AG20443 (cell line): ENCODE measurements at places on chromosomes 3 and 15.
A peak's percentile ranks its signal among the peaks of the same experiment; 100 is the strongest.

GRCh38 chr3:42202217-42202865, 63.6 kb downstream of the CCK start:
- no peak for DNase-seq

DNA sequence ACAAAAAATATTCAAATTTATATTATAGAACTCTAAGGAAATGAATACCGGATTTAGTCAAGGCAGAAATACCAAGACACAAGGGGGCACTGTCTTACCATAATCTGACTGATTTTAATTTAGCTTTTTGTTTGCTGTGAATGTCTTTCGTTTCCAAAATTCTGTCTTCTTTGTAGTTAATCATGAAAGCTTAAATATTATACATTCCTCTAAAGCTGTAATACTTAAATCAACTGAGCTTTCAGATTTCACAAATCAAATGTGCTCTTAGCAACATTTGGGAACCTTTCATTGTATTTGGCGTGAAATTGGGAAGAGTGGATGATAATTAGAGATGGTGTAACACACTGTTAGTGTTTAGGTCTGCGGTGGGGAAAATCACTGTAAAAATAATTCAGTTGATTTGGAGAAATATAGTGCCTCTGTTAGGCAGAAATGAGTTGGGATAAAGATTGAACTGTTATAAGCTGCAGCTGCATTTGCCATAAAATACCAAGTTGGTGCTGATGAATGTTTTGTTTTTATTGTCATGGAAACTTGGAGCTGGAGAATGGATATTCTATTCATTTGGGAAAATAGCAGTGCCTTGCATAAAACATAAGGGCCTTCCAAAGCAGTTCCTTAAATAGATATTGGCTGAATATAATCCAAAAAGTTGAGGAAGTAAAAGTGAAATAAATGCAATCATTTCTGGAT, 228.2 kb downstream of the TCF12 start:
- DNase-seq = peak; percentile 36

DNA sequence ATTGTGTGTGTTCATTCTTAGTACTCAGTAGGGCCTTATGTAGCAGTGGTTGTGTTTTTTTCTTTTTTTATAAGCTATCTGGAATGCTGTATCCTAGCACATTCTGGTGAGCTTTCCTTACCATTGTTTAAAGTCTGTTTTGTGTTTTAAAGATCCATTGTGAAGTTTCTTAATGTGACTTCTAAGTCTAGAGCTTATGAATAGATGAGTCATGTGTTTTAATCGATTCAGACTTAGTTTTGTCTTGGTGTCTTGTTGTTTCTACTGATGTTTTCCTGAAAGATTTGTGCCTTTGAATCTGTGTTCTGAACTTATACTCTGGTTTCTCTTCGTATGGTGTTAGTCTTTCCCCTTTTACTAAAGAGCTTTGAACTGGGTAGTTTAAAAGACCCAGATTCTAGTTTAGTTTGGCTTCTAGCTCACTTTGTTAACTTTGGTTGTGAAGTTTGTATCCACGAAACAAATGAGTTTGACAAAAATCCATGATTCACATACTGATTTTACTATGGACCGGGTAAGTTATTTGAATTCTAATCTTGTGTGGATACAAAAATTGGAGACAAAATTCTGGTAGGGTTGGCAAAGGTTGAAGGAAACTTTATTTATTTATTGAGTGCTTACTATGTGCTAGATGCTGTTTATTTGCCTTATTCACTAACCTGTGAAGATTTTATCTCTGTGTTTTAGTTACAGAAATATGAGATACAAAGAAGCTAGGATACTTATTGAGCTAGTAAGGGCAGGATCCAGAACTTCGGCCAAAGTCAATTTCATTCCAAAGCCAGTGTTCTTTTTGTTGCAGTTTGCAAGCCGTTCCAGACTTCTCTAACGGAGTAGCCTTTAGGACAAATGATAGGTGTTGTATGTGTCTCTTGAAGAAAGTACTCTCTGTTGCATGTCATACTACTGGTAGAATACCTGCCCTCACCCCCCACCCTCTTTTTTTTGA, 24.8 kb downstream of the AKAP13 start:
- DNase-seq = no peak

DNA sequence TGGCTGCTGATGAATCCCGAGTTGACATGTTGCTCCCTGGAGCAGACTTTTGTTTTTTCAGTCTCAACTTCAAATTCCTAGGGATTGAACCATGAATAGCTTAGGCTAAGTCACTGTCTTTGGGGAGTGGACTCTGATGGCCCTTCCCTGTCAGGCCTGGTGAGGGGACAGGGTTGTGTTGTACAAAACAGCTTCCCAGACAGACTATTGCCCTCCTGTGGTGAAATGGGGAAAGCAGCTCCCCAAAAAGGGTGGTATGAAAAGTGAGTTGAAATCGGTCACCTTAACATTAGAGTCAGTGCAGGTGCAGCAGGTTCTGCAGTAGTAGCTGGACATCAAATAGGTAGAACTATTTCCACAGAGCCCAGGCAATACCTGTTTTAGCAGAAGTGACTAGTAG, 775.6 kb downstream of the ROBO2 start:
- no peak for DNase-seq

DNA sequence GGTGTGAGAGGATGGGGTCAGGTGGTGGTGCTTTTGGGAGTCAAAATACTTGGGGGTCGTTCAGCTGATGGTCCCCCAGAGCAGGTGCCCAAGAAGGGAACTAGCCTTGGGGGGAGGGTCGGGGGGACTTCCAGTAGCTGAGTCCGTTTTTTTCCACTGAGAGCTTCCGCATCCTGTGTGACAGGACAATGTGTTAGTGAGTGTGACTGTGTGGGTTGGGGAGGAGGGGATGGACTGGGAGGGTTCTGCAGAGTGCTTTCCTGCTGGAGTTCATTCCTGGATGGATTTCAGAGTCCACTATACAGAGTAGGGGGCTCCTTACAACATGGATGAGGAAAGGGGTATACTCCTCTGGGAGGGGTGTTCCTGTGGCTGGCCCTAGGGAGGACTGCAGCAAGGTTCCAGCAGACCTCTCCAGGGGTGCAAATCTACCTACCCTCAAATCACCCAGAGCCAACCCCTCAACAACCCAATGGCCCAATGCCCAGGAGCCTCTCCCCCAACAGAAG, 601 bp upstream of the HYAL2 start:
- no peak for DNase-seq

- DNase-seq = no peak
Observed at GRCh38 chr3:52839892-52840545, 5.2 kb upstream of the MUSTN1 start.

GRCh38 chr3:170500995-170501394, 82.3 kb downstream of the CLDN11 start:
- DNase-seq = no peak

GRCh38 chr3:66499881-66500575, 794 bp downstream of the LRIG1 start:
- DNase-seq = peak; percentile 49

- peak; percentile 14 for DNase-seq
Observed at GRCh38 chr3:125322166-125322565, 53.0 kb downstream of the ZNF148 start.

GRCh38 chr15:82890338-82890994, 62.1 kb downstream of the HOMER2 start:
- peak; percentile 39 for DNase-seq

GRCh38 chr15:85766001-85766831, 28.5 kb downstream of the KLHL25 start:
- no peak for DNase-seq

- DNase-seq = no peak
Observed at GRCh38 chr3:18501679-18502343, 76.7 kb upstream of the SATB1 start.

GRCh38 chr3:155303540-155304097, 10.1 kb upstream of the STRIT1 start:
- no peak for DNase-seq

- peak; percentile 86 for DNase-seq
Observed at GRCh38 chr15:63371297-63371918, 10.2 kb downstream of the CA12 start.

GRCh38 chr3:103306104-103306503, 871.3 kb downstream of the ZPLD1 start:
- DNase-seq = no peak

DNA sequence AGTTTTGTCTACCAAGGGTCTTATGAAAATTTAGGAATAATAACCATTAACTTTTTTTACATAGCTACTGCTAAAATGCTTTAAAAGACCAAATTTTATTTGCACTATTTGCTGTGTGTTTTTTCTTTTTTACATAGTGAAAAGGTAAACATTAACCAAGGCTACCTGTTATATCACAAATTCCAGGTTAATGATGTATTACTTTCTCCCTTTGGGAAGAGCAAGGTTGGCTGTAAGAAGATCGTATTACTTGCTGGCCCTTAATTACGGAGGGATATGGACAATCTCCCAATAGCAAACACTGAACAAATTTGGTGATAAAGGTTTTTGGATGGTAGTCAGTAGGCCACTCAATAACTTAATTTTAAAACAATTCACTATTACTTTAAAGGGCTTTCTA, 22.4 kb downstream of the LRRC58 start:
- no peak for DNase-seq

- DNase-seq = no peak
Observed at GRCh38 chr3:60972599-60972998, 278.7 kb downstream of the FHIT start.

DNA sequence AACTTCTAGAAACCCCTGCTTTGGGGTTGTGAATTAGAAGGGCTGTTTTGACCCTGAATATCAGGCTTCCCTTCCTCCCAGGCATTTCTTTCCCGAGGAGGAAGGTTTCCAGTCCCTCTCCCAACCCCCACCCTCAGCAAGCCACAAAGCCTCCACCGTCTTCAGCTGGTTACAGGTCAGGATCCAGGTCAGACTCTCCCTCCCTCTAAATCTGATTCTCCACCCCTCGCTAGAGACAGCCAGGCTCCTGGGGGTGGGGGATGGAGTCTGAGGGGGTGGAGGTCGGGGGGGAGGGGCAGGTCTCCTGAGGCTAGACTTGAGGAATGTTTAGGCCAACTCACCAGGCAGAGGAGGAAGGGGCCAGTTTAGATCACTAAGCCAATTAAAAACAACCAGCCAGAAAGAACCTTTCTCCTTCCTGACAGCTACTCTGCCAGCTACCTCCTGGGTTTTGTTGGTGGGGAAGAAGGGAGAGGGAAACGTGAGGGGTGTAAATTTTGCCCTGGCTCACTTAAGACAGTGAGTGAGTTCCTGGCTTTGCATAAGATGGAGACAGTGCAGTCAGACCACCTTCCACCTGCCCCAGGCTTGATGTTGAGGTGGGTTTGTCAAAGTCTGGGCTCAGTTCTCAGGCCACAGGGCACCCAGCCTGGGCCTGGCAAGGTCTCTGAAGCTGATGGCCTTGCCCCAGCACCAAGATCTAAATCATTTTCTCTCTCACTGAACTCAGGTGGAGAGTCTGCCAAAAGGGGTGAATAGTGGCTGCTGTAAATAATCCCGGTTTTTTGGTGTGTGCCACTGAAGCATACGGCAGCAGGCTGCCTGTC, 19.5 kb downstream of the BMF start:
- DNase-seq = no peak

- DNase-seq = no peak
Observed at GRCh38 chr15:68525815-68526214, 53.0 kb upstream of the CORO2B start.

- DNase-seq = no peak
Observed at GRCh38 chr15:92492551-92493115, 99.0 kb downstream of the ST8SIA2 start.

DNA sequence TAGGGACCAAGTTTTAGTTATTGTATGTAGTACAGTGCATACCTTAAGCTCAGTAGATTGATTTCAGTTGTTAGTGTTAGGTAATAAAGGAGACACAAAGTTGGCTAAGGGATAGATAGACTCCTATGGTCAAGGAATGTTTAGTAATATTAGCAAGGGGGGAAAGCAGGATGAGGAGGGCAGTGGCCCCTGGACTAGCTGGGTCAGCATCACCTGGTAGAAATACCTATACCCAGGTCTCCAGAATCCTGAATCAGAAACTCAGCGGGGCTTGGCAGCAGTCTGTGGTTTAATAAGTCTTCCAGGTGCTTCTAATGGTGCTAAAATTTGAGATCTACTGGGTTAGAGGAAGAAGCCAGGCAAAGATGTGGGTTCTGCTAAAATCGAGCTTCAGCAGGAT, 35.0 kb downstream of the BBX start:
- no peak for DNase-seq

GRCh38 chr3:196202516-196202970, 8.7 kb downstream of the ZDHHC19 start:
- DNase-seq = peak; percentile 56

DNA sequence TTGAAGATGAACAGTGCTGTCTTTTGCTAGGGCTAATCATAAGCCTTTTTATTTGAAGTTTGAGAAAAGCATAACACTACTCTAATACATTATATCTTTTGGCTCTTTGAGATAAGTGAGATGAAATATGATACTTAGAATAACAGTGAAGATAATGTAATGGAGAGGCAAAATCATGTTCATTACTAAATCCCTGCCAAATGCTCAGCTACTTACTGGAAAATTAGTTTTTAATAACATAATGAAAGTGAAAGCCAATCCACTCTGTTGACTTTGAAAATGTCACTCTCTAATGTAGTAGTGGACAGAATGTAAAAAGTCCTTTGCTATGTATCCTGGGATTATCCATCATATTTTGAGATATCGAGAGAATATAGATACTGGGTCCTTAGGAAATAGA, 35.9 kb upstream of the MYH15 start:
- no peak for DNase-seq

DNA sequence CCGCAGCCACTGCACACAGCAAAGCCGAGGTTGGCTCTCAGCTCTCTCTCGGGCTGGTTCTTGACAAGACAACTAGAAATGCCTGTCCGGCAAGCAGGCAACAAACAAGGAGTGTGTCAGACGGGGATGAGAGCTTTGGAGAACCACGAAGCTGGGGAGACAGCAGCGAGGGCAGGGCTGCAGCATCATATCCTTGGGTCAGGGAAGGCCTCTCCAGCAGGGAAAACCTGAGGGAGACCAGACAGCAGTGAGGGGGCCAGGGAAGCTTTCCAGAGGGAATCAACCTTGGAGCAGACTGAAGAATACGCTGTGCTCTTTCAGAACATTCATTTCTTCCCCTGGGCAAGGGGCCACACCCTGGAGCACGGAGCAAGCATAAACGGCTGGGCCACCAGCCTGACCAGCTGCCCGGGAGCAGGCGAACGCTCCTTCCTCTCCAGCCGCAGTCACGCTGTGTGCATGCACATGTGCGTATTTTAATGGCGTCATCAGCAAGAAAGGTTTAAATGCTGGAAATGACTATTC, 58.7 kb downstream of the CHSY1 start:
- DNase-seq = peak; percentile 74
